GM19239 (cell line): ENCODE measurements at places on chromosomes 1 and 21.

DNA sequence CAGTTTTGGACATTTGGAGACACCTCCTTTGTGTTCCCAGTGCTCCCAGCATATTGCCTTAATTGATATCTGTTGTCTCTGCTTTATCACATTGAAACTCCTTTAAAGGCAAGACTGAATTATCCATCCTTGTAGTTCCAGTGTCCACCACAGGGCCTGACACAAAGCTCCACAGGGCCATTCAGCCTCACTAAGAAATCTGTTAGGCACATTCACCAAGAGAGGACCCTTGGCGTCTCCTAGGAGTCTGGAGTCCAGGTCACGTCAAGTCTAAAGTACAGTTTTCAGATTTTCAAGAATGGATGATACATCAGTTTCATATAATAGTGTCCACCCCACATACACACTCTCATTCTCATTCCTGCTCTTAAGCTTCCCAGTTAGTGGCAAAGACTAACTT, 4.8 kb downstream of the ACP6 start:
- DNase-seq = no peak

- no peak for DNase-seq
Measured at GRCh38 chr1:21175670-21176581, 771 bp downstream of the EIF4G3 start.

DNA sequence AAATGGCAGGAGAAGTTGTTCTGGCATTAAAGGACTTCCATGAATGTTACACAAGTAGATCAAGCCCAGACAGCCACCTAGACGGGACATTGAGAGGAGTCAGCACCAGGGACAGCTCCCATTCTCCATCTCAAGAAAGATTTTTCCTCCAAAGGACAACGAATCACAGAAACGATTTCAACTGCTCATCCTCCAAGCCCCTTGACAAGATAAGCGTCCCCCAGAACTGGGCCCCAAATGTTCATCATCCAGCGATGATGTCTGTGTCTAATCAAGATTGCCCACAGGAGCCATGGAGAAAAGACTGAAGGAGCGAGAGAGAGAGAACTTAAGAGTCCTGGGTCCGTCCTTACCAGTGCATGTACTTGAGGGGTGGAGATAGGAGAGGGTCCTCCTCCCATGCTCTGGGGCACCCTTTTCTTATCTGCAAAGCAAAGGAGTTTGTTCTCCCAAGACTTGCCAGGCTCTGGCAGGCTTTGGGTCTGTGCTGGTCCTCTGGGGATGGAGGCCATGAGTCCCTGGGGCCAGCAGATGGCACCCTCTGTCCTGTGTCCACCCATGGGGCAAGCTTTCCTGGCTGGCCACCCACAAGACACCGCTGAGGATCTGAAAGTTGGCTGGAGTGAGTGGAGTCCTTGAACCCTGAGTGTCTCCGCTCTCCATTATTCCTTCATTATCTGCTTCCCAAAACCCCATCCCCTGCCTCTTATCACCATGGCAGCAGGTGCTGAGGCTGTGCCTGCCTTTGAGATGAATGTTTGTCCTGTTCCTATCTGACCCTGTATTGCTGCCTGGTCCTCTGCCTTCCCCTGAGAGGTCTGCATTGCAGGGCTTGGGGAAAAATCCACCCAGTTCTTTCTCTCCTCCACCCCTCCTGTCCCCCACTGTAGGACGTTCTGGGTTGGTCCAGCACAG, 164.6 kb downstream of the ACTL8 start:
- no peak for DNase-seq

DNA sequence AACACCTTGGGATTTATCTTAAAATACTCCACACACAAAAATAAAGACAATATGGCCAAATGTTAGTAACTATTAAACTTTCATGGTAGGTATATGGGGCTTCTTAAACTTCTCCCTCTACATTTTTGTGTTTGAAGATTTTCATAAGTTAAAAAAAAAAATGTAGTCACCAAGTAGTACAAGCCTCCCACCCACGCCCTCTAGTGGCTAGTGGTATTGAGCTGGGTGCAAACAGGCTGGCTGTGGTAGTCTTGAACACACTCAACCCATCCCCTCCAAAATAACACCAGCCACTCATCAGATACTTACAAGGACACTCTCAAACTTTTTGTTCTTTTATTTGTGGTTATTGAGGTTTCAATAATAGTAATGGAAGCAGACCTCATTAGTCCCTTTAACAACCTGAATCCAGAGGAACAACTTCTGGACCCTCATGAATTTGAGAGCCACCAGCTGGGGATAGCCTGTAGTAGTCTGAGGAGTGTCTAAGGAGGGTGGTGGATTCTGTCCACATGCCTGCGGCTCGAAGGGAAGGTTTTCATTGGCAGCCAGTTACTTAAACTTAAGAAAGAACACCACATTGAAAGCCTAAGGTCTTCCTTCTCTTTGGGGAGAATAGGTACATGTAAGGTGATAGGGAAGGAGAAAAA, 15.6 kb downstream of the RD3 start:
- peak; percentile 67 for DNase-seq

GRCh38 chr1:26279456-26280332, at the start of gene SH3BGRL3:
Gene SH3BGRL3, plus strand, starts transcription at chr1:26280086. Its CDS starts 70 bp downstream, at chr1:26280156.
- peak; percentile 90 for DNase-seq

- DNase-seq = no peak
Measured at GRCh38 chr1:193471981-193472380, 285.6 kb upstream of the B3GALT2 start.

GRCh38 chr1:228013935-228014930, 7.4 kb downstream of the WNT3A start:
- DNase-seq = no peak

- DNase-seq = no peak
Measured at GRCh38 chr1:221002601-221003000, 123.4 kb downstream of the HLX start.

GRCh38 chr1:160949881-160950280, 4.7 kb downstream of the ITLN2 start:
- DNase-seq = no peak

DNA sequence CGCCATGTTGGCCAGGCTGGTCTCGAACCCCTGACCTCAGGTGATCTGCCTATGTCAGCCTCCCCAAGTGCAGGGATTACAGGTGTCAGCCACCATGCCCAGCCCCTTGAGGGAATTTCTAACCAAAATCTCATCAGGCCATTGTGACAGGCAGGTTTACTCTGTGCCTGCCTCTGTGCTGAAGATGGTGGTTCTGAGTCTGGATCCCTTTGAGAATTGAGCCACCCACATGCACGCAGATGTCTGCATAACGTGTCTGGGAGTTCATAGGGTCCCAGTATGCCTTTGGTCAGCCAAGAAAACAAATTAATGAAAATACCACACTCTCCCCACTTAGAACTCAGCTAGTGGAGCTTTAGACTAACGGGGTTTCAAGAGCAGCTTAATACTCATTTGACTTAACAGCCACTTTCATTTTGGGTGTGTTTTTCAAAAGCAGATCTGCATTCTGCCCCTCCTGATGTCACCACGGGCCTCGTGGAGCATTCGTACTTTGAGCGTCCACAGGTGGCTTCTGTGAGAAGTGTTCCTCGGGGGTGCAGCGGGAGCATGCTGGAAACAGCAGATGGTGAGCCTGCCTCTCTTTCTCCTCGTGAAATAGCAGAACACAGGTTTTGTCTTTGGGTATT, 45.3 kb downstream of the DIP2A start:
- peak; percentile 20 for DNase-seq

DNA sequence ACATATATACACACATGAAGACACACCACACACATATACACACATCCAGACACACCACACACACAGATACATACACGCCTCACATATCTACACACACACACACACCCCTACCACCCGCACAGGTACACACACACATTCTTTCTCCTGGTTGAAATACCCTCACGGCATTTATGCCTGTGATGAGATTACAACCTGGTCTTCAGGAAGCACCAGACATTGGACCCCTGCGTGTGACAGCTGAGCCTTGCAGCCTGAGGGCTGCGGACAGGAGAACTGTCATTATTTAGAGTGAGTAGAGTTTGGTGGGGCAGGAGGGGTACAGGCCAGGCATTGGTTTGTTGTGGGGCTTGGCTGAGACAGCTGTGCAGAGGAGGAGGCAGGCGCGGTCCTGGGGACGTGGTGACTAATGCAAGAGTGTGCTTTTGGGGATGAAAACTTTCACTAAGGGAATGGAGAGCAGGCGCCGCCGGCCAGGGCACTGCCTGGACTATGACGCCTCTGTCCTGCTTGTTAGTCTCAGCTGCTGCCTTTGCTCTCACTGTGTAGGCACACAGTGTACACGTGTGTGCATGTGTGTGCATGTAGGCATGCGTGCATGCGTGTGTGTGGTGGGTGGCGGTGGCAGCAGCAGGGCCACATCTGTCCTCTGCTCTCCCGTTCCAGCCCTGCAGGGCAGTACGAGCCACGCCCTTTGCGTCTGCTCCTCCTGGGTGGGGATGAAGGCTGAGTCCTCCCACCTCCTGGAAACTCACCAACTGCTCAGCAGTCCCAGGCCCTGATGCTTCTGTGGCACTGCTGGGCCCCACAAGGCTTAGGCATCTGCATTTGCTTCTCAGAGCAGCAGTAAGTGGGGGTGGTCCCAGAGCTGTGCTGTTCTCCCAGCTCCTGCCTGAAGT, 57.6 kb downstream of the SPSB1 start:
- no peak for DNase-seq

DNA sequence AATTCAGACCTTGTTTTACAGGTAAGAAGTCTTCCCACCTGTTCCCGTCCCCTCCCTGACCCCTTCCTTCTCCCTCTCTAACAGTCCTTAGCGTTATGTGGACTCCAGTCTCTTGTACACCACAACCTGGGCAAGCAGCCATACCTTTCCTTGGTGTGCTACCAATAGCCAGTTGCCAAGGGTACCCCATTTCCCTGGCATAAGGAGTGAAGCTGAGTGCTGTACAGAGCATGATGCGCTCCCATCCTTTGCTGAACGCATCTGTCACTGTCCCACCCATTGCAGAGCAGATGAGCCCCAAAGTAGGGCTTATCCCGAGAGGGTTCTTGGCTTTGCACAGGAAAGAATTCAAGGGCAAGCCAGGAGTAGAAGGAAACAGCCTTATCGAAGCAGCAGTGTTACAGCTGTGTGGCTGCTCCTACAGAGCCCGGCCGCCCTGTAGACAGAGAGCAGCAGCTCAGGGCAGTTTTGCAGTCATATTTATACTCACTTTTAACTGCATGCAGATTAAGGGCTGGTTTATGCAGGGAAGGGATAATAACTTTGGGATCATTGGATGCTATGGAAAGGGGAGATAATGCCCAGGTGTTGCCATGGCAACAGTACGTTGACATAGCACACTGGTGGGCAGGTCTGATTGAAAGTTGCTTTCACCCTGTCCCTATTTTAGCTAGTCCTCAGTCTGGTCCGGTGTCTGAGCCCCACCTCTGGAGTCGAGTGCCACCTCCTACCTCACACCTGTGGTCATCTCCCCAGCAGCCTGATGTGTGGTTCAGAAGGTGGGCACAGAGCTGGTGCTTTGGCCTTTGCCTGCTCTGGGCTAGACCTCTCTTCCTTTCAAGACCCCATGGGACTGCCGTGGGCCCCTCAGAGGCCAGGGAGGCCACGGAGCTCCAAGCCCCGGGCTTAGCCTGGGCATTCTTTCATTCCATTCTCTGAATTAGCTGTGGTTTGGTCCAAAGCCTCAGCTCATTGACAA, 5.1 kb downstream of the FHAD1 start:
- no peak for DNase-seq

- DNase-seq = no peak
Measured at GRCh38 chr1:116515702-116516101, 55.1 kb downstream of the CD58 start.

GRCh38 chr1:67764633-67765032, 68.6 kb downstream of the GNG12 start:
- DNase-seq = no peak

DNA sequence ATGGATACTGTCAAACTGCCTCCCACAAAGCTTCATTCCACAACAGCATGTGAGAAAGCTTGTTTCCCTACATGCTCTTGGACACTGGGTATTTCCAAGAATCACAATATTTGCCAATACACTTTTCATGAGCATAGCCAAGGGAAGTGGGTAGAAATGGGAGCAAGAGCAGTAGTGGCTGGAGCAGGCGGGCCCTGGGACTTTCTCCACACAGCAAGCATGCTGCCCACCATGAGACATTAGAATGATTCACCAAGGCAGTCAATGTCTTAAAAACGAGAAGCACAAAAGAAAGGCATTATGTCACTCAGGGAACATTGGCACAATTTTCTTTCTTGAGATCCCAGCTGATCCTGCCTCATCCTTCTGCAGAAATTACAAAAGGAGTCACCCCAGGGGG, 371.6 kb upstream of the RUNX1 start:
- DNase-seq = no peak

GRCh38 chr1:55580845-55581332, 365.7 kb upstream of the USP24 start:
- DNase-seq = no peak

- no peak for DNase-seq
Measured at GRCh38 chr1:188594542-188595235, 1765.9 kb downstream of the PLA2G4A start.

GRCh38 chr1:182867861-182868260, 28.7 kb downstream of the DHX9 start:
- no peak for DNase-seq

DNA sequence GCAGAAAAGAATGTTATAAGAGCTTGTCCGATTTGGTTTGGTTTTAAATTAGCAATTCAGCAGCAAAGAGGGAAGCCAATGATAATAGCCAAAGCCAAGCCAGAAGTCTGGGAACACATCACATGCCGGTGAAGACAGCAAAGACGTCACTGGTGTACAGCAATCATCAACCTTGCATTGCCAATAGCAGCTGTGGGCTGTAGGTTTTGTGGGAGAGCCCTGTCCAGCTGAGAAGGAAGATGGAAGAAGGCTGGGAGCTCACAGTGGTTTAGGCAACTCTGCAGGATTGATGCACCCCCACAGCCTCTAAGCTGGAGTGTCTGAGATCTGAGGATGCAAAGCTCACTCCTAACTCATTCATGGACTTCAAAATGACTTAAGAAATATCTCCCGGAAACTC, 338.7 kb downstream of the SIPA1L2 start:
- DNase-seq = no peak

DNA sequence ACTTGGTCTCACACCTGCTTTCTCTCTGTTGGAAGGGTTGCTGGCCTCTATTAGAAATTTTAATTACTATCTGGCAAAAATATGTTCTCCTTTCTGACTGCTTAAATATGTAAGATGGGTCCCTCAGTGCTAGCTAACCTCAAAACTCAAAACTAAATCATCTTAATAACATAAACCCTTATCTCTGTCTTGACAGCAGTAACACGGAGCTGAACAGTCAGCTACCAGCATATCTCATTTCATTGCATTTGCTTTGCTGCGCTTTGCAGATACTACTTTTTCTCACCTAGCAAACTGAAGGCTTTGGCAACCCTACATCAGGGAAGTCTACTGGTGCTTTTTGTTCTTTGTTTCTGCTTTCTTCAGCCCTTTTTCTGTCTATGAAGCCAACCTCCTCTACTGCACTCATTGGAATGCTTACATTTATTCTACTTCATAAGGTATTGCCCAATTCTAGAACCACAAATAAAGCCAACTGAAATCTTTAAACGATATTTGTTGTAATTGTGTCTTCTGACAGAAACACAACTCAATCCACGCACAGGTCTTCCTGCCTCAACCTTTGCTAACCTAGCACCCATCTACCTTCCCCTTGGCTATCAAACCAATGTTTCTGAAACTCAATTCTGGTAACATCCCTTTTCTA, 95.6 kb downstream of the RERE start:
- DNase-seq = no peak

- DNase-seq = peak; percentile 40
Measured at GRCh38 chr1:159214149-159214760, 9.6 kb downstream of the ACKR1 start.

GRCh38 chr21:44531606-44532564, 8.1 kb downstream of the KRTAP10-1 start:
- DNase-seq = no peak
